ENCODE measurements at places on chromosomes 13 and 19.
A peak's percentile ranks its signal among the peaks of the same experiment; 100 is the strongest.

GRCh38 chr13:29379281-29379680, 216.2 kb downstream of the SLC7A1 start:
- DNase-seq, result peak; percentile 14

GRCh38 chr13:75869981-75870380, 233.9 kb downstream of the LMO7 start:
- DNase-seq, result no peak

GRCh38 chr19:2665103-2665502, 37.4 kb downstream of the GNG7 start:
- DNase-seq, result no peak

- no peak for DNase-seq
These were observed 327.8 kb downstream of the ATP8A2 start for GRCh38 chr13:25699600-25699999.

- DNase-seq, result no peak
These were observed 509.8 kb upstream of the SPRY2 start for GRCh38 chr13:80850771-80851170.

GRCh38 chr19:11447347-11448262, 12.2 kb downstream of the PRKCSH start:
- no peak for DNase-seq

GRCh38 chr13:112722433-112723263, 32.8 kb downstream of the ATP11A start:
- DNase-seq, result no peak

- DNase-seq, result peak; percentile 72
These were observed at the start of gene RHPN2 for GRCh38 chr19:33064792-33065550. Gene RHPN2 (minus strand): TSS chr19:33064888. CDS start chr19:33064852, 36 bp downstream.

Data from WTC11 (cell line).